Esophagus mucosa (tissue), 1 donor: ENCODE measurements at places on chromosomes 5 and 9. TPM values are rescaled to one million over a fixed set of nuclear protein-coding genes. Genes with fewer than 3 reads are reported as not detected.

GRCh38 chr9:16236882-16237281 lies 633.6 kb downstream of the BNC2 start:
- no peak for ATAC-seq

The RORB gene
- 0.08 TPM for total RNA-seq

- ATAC-seq, result no peak
These were observed 9.5 kb upstream of the HAND1 start for GRCh38 chr5:154487541-154487940.

The MRPS27 gene
- 63.2 TPM for total RNA-seq

The NEUROG1 gene
- not detected for total RNA-seq

DNA sequence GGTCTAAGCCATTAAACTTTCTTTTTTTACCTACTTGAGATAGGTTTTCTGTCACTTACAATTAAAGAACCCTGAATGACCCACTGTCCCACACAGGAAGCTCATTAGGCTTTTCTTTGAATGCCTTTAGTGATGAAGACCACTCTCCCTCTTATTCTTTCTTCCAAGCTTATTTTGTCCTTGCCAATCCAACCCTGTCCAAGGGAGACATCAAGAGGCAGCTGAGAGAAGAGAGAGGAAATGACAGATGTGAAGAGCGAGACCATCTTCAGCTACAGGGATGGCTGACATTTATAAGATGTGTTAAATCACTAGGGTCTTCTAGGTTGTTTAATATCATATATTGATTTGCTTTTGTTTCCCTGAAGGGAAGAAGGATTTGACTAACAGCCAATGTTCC lies 133.5 kb downstream of the FAM114A2 start:
- no peak for ATAC-seq
